Activated T-cell treated with anti-CD3 and anti-CD28 coated beads, Interleukin-2, amount 50 U/mL, for 4 hours (primary cell): ENCODE measurements at places on chromosomes 16 and 17.

DNA sequence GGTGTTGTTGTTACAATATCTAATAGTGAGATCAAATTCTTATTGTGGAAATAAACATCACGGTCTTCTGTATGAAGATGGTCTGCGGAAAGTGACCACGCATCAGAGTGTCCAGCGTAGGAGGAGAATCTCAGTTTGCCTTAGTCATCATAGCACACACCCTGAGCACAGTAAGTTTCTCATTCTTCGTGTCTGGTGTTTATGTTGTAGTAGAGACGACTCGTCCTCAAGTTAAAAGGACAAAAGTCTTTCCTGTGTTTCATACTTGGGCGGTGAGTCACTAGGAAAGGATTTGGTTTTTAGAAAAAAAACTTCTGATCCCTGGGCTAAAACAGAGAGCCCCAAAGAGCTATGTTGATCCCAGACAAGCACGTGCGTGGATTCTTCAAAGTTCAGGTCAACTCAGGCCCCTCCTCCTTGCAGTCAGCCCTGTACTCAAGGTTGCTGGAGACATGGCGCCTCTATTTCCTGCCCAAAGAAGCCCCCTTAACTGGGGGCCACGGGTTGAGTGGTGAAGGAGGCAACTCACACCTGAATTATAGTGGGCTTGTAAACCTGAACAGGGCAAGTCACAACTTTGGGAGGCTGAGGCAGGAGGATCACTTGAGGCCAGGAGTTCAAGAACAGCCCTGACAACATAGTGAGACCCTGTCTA lies 170.4 kb downstream of the ZFHX3 start:
- no peak for DNase-seq

GRCh38 chr16:56641166-56641565 lies 2.7 kb downstream of the MT1A start:
- DNase-seq: no peak

GRCh38 chr17:32656886-32657285 lies 170.1 kb downstream of the CDK5R1 start:
- DNase-seq: no peak

- DNase-seq: no peak
Observed at GRCh38 chr16:22816475-22816874, 2.5 kb downstream of the HS3ST2 start.

DNA sequence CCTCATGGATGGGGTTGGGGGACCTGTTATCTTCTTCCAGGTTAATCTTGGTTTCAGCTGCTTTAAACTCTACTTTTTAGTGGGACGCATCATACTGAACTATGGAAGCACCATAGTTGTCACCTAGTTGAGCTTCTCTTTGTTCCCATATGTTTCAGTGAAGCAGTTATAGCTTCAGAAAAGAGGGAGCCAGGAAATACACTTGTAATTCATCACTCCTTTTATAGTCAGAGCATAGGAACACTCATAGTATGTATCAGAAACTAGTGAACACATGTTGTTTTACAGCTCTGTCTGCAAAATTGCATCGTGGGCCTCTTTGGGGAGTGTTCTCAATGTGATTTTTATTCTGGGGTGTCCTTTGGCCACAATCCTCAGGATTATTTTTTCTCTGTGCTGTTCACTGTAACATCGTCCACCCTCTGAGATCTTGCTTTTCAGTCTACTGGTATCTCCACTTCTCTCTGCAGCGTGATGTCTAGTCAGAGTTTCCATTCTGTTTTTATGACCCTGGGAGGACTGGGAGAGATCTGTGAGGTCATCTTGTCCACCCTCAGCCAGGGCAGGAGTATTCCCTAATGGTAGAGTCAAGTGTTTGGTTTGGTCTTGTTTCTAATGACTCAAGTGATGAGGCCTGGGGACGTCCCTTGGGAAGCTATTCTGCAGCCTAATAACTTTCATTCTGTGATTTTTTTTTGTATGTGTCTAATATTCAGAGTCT lies 585.4 kb downstream of the WWOX start:
- no peak for DNase-seq

DNA sequence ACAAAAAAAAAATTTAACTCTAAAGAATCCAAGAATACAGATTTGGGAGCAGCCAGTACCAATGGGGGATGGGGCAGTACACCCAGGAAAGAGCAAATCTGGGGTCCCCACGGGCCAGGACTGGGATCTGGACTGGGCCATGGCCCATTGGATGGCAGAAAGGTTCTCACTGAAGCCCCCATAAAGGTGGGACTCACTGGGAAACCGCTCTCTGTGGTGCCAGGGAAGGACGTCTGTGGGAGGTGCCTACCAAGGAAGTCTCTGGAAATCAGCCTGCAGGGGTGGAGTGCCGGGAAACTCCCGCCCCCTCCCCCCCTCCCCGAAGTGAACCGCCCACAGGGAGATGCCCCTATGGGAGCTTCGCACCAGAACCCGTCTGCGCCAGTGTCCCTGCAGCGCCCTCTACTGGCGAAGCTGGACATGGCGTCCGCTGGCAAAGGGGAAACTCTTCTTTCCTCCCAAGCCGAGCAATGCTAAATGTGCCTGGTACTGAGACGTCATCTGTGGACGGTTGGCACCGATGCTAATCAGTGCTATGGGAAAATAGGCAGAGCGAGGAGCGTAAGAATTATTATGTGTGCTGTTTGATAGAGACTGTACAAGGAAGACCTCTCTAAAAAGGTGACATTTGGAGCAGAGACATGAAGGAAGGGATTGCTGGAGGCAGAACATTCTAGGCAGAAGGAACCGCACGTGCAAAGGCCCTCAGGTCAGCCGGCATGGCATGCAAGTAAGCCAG lies 671.1 kb downstream of the WWOX start:
- DNase-seq: peak; percentile 78

DNA sequence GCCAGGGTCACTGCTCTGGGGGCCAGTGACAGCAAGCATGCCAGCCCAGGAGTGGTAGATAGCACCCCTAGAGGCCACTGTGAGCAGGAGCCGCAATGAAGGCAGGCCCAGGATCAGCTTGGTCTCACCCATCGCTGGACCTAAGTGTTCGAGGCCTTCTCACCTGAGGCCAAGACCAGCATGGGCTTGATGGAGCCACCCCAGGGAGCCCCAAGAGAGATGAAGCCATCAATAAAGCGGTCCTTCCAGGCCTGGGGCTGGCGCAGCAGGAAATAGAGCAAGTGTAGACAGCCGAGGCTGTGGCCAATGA lies 1.8 kb downstream of the LCAT start:
- no peak for DNase-seq

DNA sequence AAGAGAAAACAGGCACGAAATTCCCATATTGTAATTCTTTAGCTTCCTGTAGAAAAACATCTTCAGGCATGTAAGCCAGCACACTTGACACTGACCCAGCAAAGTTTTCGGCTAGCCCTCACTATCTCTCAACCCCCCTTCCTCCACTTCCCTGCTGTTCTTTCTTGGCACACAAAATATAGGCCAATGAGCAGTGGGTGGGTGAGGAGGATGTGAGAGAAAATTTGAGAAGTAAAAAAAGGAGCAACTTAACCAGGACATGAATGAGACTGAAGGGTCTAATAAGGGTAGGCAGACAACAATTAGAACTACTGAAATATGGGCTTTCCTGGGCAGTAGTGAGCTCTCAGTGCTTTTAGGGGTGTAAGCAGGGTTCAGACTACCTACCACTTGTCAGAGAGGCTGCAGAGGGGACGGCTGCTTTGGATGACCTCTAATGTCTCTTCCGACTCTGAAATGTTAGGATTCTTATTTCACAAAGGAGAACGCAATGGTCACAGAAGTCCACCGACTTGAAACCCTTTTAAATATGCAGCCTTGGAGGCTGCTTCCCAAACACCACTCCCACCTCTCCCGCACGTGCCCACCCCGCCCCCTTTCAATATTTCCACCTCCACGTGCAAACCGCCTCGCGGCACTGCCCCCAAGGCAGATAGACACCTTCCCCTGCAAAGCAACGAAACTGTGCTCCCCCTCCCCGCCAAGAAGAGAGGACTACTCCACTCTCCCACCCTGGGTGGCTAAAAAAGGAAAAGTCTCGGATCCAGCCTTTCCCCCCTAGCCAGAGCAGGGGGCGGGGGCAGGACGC lies 889 bp downstream of the MBTD1 start:
- no peak for DNase-seq

GRCh38 chr17:32822996-32823395 lies 53.9 kb downstream of the MYO1D start:
- DNase-seq: no peak

DNA sequence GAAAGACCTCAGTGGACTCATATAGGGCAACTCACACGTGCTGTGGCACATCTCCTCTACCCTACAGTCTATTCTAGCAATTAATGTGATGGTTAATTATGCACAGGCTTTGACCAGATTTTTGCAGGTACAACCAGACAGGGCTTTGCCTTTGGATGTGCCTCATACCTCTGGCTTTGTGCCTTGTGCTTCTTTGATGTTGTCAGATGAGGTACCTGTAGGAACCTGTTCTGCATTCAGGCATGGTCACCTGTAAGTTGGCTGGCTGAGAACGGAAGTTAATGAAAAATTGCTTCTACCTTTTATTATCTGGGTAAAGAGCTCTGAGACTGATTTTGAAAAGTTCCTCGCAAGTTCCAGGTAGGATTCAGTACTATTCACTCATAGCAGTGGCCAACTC lies 462.9 kb upstream of the ZFHX3 start:
- DNase-seq: no peak

- no peak for DNase-seq
Observed at GRCh38 chr16:89133457-89134127, 38.0 kb upstream of the CDH15 start.

GRCh38 chr17:16513873-16514272 lies 21.9 kb upstream of the LRRC75A start:
- no peak for DNase-seq

DNA sequence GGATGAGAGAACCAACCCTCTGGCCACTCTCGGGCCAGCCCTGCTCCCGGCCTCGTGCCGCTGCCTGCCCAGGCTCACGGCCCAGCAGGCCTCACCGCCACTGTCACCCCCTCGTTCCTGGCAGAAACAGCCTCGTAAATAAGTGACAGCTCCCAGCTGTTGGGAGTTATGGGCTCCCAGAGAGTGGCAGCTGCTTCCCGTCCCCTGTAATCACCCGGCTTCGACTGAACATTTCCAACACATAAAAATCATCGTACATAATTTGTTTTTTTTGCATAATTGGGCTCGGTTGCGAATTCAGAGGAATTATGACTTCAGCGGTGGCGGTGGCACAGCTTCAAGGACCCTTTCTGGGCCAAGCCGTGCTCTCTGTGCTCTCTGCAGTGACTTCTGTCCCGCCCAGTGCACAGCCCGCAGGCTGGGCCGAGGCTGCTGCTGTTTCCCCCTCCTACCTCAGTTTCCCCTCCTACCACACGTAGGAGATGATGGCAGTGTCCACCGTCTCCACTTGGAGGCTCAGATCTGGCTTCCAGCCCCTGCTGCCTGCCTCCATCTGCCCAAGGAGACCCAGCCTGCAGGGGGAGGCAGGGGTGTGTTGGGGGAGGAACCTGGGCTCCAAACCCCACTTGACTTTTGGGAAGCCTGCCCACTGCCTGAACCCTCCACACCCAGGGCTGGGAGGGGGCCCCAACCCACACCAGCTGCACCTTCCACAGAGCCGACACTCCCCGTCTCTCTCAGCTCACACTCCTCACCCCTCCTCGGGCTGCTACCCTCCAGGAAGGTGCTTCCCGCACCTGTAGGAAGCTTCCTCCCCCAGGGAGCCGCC lies 84.9 kb downstream of the RTN4RL1 start:
- no peak for DNase-seq

GRCh38 chr17:83088909-83089308 lies 9.5 kb downstream of the METRNL start:
- DNase-seq: no peak

DNA sequence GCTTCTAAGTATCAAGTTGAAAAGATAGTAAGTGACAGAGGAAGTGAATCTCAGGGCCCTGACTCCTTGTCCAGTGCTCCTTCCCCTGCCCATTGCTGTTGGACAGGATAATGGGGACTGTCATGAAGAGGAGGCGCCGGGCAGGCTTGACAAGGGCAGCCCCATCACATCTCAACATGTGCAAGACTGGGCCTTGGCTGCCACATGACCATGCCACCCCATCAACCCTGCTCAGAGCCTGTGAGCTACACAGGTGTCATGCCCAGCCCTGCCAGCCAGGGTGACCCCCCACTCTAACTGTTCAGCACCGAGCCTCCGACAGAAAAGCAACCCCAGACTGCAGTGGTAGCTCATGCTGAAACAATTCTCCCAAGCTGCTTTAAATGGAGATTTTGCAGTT lies 171.6 kb downstream of the C16orf78 start:
- DNase-seq: no peak

- DNase-seq: no peak
Observed at GRCh38 chr16:89738538-89739317, 17.4 kb downstream of the ZNF276 start.

DNA sequence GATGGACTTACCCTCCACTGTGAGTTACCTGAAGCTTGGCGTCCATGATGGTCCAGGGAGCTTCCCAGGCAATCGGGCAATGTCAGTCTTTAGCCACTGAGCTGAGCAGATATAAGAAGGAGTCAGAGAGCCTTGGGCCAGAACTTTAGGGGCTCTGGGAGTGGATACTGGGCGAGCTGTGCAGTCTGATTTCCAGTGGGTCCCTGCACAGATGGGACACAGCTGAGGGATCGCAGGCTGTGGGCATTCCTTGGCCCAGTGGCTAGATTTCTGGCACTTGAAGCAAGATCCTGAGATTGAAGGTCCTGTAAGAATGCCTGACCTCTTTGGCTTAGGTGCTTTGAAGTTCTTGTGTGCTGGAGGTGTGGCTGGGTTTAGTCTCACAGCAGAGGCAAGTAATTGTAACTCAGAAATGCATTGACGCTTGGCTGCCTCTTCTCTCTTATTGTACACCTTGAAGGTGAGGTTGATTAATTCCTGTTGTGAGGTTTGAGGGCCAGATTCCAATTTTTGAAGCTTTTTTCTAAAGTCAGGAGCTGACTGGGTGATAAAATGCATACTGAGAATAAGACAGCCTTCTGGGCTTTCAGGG lies 2283.8 kb downstream of the TP53TG3F start:
- DNase-seq: no peak
